ENCODE measurements at places on chromosomes 1 and 21.

- DNase-seq: no peak
Measured at GRCh38 chr1:27713869-27714513, 11.8 kb upstream of the FAM76A start.

DNA sequence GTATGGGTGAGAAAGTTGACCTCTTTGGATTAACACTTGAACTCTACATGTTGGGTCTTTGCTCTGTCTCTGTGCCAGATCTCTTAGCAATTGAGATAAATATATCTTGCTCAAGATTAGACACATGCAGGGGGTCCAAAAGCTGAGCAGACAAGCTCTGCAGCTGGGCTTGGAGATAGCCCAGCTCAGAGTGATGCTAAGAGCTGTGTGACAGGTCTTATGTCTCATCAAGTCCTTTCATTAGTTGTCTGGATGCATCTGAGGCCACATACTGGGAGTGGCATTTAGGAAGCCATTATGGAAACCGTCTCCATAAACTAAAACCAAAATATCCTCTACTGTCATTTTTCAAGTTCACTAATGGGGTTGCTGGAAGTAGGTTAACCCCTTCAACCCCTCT, 289.4 kb upstream of the DUSP10 start:
- DNase-seq: no peak

GRCh38 chr1:168833801-168834224, 104.8 kb upstream of the DPT start:
- DNase-seq: no peak

DNA sequence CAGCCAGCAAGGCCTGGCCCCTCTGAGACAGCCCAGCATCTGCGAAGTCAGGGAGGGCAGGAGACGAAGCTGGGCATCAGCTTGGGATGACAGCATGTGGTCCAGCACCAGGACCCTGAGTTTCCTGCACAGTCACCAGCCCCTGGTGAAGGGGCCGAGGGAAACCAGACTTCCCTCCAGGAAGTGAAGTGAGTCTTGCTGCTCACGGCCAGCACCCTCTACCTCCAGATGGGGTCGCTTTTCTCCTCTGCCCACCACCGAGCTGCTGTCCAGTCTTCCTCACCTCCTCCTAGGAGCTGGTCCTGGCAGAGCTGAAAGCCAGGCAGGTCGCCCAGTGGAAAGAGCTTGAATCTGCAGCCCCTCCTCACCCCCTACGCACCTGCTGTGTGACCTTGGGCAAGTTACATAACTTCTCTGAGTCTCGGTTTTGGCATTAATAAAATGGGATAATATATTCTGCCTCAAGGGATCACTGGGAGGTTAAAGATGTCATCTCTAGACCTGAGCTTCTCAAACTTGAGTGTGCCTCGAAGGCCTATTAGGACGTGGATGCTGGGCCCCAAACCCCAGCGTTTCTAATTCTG, 118.5 kb upstream of the VAMP3 start:
- DNase-seq: no peak

- DNase-seq: no peak
Measured at GRCh38 chr1:36956570-36956969, 77.7 kb downstream of the GRIK3 start.

DNA sequence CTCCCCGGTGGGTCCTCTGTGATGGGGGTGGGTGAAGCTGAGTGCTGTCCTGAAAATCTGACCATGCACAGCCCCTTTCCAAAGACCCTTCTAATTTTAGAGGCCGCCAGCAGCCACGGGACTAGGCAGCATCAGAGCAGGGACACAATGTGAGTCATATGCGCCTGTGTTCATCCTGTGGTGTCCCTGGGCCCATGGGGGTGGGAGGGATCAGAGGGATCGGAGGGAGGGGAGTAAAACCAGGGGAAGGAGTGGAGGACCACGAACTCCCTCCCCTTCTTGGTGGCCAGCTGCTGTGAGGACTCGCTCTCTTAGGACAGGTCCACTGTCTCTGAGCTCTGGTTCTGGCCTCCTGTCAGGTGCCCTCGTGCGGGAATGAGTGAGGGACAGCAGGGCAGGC, 61.5 kb downstream of the ADARB1 start:
- no peak for DNase-seq

GRCh38 chr1:35558374-35559316, 1.0 kb downstream of the NCDN start:
- DNase-seq: no peak

DNA sequence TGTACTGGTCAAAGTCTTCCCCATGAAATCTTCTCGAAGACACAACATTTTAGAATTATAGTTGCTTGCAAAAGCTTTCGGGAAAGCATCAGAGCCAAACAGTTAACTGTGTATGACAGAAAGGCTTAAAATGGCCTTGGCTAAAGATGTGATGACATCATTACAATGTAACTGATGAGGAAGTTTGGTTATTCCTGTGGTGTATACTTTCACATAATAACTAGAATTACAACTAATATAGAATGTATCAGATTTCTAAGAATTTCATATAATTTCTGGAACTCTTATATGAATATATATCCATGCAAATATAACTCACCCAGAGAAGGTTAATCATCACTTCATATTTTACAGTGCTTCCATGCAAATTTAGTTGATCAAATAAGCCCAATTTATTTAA, 8.4 kb downstream of the TP73 start:
- DNase-seq: no peak

DNA sequence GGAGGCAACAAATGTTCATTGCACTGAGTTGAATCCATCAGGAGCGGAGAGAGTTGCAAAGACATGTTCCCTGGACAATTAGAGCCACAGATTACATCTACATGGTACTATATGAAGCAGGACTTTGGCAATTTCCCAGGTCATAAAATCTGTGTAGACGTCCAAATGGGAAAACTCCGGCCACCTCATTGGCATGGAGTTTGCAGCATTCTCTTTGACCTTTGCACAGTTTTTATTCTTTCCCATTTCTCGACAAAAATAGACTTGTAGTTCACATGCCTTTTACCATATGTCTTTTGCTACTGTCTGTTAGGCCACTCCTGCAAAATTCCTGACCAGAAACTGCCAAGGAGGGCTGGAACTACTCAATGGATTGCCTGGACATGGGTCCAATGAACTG, 48.2 kb downstream of the UBE2T start:
- DNase-seq: no peak

GRCh38 chr1:53689736-53690326, 49.1 kb downstream of the GLIS1 start:
- no peak for DNase-seq

- DNase-seq: no peak
Measured at GRCh38 chr1:65170511-65171142, 22.6 kb downstream of the AK4 start.

- no peak for DNase-seq
Measured at GRCh38 chr1:46768445-46768844, 30.4 kb upstream of the CYP4B1 start.

DNA sequence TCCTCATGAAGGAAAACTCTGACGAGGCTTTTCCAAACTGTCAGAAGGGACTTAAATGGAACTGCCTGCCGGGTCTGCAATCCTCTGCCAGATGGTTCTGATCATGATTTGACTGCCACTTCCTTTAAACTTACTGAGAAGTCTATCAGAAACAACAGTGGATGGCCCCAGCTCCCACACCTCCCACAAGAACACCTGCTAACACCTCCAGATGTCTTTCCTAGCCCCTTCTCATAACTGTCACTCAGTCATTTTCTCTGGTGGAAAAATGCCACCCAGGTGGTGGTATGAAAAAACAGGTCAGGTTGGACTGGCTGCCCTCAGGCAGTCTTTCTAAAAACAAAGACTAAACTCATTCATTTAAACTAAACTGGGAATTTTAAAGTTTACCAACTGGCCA, 66.7 kb upstream of the ABCD3 start:
- no peak for DNase-seq

Data from BJ (cell line).